ENCODE measurements at places on chromosomes 7 and 10.

- no peak for DNase-seq
These were observed 6.6 kb downstream of the AIFM2 start for GRCh38 chr10:70125918-70126552.

- no peak for DNase-seq
These were observed 168.0 kb downstream of the ZNF438 start for GRCh38 chr10:30863516-30864210.

- DNase-seq: no peak
These were observed 83.0 kb downstream of the PARD3 start for GRCh38 chr10:34731885-34732701.

DNA sequence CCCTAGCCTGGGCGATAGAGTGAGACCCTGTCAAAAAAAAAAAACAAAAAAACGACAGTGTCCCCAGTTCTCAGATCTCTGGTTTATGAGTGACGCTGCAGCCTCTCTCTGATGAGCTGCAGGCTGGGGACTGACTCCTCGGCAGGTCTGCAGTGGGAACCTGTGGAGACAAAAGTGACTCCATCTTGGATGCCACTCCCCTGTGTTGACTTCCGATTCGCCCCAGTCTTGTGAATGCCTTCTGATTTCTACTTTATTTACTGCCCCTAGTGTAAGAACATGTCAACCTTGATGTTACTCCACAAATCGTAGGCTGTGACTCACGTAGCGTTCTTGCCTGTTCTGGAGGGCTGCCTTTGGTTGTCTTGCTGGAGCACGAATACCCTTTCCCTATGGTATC, 6.2 kb downstream of the TACR2 start:
- DNase-seq: no peak

DNA sequence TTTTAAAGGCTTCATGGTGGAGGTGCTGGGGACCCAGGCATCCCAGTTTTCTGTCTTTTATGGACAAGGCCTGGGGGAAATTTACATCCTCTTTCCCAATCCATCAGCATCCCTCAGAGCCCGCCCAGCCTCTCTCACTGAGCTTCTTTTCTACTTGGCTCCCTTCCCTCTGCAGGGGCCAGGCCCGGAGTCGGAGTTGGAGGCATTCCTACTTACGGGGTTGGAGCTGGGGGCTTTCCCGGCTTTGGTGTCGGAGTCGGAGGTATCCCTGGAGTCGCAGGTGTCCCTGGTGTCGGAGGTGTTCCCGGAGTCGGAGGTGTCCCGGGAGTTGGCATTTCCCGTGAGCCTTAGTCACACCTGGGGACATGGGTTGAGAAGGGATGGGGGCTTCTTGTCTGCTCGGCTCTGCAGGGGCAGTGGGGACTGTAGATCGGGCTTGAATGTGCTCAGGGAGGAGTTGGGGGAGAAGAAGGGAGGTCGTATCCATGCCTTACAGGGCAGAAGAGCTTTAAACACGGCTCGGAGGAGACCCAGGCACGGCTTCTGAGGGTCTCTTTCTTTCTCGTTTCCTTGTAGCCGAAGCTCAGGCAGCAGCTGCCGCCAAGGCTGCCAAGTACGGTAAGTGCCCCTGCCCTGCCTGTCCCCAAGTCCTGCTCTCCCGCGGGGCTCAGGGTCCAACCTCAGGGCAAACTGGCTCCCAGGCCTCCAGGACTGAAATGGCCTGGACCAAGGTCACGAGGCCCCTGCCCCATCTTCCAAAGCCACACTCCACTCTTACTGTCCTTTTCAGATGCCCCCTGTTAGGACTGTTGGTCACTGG, 27.3 kb upstream of the LIMK1 start:
- no peak for DNase-seq

DNA sequence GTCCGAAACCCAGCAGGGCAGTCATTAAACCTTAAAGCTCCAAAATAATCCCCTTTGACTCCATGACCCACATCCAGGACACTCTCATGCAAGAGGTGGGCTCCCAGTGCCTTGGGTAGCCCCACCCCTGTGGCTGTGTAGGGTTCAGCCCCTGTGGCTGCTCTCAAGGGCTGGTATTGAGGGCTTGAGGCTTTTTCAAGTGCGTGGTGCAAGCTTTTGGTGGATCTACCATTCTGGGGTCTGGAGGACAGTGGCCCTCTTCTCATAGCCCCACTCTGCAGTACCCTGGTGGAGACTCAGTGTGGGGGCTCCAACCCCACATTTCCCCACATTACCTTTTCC, 50.5 kb downstream of the RSBN1L start:
- no peak for DNase-seq
